ENCODE measurements at places on chromosomes 3 and 15. TPM values are rescaled to one million over a fixed set of nuclear protein-coding genes. Genes with fewer than 3 reads are reported as not detected.
A peak's percentile ranks its signal among the peaks of the same experiment; 100 is the strongest.

Gene ITIH1
- not detected for total RNA-seq

Gene PLA2G4D
- not detected for total RNA-seq

DNA sequence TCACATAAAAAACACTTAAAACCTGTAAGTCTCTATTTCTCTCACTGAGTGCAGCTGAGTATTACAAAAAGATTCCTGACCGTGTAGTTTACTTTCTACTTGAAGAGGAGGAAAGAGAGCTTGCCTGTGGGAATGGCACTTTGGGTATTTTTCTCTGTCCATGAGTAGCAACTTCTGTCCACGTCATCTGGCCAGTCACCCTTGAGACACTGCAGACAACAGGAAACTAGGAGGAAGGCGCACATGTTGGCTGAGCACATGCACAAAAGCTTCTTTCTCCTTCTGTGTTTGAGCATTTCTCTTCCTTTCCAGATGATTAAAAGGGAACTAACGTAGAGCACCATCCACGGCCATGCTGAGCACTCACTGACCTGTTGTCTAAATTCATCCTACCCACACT is 19.7 kb downstream of the STARD5 start:
- peak; percentile 47 for DNase-seq

DNA sequence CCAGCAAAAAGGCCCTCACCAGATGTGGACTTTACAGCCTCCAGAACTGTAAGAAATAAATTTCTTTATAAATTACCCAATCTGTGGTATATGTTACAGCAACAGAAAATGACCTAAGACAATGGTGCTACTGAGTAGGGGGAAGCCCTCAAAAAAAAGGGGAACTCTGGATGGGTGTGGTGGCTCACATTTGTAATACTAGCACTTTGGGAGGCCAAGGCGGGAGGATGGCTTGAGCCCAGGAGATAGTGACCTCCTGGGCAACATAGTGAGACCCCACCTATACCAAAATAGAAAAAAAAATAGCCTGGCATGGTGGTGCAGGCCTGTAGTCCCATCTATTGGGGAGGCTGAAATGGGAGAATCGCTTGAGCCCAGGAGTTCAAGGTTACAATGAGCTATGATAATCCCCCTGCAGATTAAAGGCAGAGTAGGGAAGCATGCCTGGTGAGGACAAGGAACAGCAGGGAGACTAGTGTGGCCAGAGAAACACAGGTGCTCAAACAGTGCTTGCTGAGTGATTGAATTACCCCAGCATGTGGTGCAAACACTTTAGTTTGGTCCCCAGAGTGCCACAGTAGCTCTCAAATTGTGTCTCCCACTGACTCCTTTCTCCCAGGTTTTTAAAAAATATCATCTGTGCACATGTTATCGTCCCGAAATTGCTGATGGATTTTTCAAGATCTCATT is 13.9 kb upstream of the USP3 start:
- DNase-seq, result no peak

- no peak for DNase-seq
Observed at GRCh38 chr3:53238051-53238850, 17.6 kb downstream of the TKT start.

Gene SMCO1
- total RNA-seq, result not detected

GRCh38 chr3:46979958-46980497 is 562 bp downstream of the NBEAL2 start:
- peak; percentile 39 for DNase-seq

GRCh38 chr3:71226565-71227269 is 356.8 kb downstream of the FOXP1 start:
- peak; percentile 96 for DNase-seq

Gene ZDHHC23
- total RNA-seq, result 5.4 TPM

Gene SLC9C1
- not detected for total RNA-seq

- DNase-seq, result no peak
Observed at GRCh38 chr15:72503147-72503546, 29.0 kb downstream of the ARIH1 start.

Gene PCNP
- 231 TPM for total RNA-seq
